ENCODE measurements at places on chromosomes 3 and 15. TPM values are rescaled to one million over a fixed set of nuclear protein-coding genes. Genes with fewer than 3 reads are reported as not detected.

GRCh38 chr3:17979252-17979651, 236.8 kb upstream of the TBC1D5 start:
- H3K27ac ChIP-seq = no peak overlapping the region
- no peaks in the 10 kb centered on the region for H3K27me3 ChIP-seq
- H3K4me3 ChIP-seq = no peak overlapping the region
- H3K36me3 ChIP-seq = no peaks in the 10 kb centered on the region
- H3K4me1 ChIP-seq = no peaks in the 10 kb centered on the region

DNA sequence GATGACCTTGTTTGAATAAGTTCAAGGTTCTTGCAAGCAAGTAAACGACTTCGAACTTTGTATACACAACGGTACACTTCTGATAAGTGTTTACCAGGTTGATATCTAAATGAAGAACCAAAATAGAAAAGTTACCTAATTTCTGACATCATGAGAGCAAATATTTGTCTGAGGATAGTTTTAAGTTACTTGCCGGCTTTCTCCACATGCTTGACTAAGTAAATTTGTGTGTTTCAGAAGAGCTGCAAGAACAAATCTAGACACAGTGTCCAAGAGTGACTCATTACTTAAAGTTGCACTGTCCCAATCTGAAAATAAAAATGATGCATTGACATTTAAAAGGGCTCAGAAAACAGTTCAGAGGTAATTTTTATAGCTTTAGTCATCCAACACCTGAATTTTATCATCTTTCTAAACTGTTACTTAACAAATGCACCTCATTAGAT, 115.1 kb downstream of the HERC1 start:
- no peak overlapping the region for H3K4me3 ChIP-seq
- no peak overlapping the region for H3K27ac ChIP-seq
- peaks cover 97% of the 10 kb centered on the region for H3K36me3 ChIP-seq
- DNase-seq = no peak

- no peaks in the 10 kb centered on the region for H3K27me3 ChIP-seq
- H3K4me1 ChIP-seq = peaks cover 33% of the 10 kb centered on the region
- no peak overlapping the region for H3K27ac ChIP-seq
- no peaks in the 10 kb centered on the region for H3K36me3 ChIP-seq
These were observed 197.6 kb downstream of the PDZRN3 start for GRCh38 chr3:73427048-73427706.

DNA sequence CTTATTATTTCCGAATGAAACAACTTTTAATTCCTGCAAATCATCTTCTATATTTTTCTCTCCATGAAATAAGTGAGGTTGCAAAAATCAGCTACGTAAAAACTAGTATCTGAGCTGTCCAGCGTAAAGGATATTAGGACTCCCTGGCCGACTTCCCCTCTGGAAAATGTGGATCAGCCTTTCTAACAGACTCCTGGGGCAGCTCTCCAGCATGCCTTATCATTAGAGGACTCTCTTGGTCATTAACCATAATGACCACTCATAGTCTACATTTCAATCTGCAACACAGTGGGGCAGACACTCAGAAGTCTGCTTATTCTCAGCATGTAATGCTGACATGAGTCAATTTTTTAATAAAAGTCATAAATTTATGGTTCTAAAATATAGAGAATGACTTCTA, 130.1 kb downstream of the MAGI1 start:
- H3K36me3 ChIP-seq = no peaks in the 10 kb centered on the region
- no peak overlapping the region for H3K4me3 ChIP-seq
- DNase-seq = no peak
- H3K27me3 ChIP-seq = no peaks in the 10 kb centered on the region

- peak overlapping the region; percentile 78 for H3K4me3 ChIP-seq
- DNase-seq = no peak
- H3K36me3 ChIP-seq = no peaks in the 10 kb centered on the region
- H3K27me3 ChIP-seq = no peaks in the 10 kb centered on the region
These were observed 891 bp upstream of the DMXL2 start for GRCh38 chr15:51623386-51623938.

- DNase-seq = no peak
- H3K4me3 ChIP-seq = no peak overlapping the region
- no peaks in the 10 kb centered on the region for H3K4me1 ChIP-seq
- H3K27ac ChIP-seq = no peak overlapping the region
- no peaks in the 10 kb centered on the region for H3K27me3 ChIP-seq
- H3K36me3 ChIP-seq = no peaks in the 10 kb centered on the region
These were observed 110.0 kb upstream of the MRPL3 start for GRCh38 chr3:131612745-131613144.

- no peaks in the 10 kb centered on the region for H3K36me3 ChIP-seq
- peak within 1 kb of the TSS; percentile 67 for H3K4me3 ChIP-seq
- H3K4me1 ChIP-seq = no peaks in the 10 kb centered on the region
- H3K27me3 ChIP-seq = no peaks in the 10 kb centered on the region
- peak; percentile 61 for DNase-seq
These were observed at the start of gene CACNA2D3 for GRCh38 chr3:54122324-54123002. TSS of gene CACNA2D3 (plus strand) at chr3:54122552.

GRCh38 chr3:32460031-32460749, 42.5 kb downstream of the CMTM6 start:
- no peaks in the 10 kb centered on the region for H3K36me3 ChIP-seq
- H3K27me3 ChIP-seq = no peaks in the 10 kb centered on the region
- H3K27ac ChIP-seq = no peak overlapping the region
- peaks cover 4% of the 10 kb centered on the region for H3K4me1 ChIP-seq
- DNase-seq = no peak
- no peak overlapping the region for H3K4me3 ChIP-seq

DNA sequence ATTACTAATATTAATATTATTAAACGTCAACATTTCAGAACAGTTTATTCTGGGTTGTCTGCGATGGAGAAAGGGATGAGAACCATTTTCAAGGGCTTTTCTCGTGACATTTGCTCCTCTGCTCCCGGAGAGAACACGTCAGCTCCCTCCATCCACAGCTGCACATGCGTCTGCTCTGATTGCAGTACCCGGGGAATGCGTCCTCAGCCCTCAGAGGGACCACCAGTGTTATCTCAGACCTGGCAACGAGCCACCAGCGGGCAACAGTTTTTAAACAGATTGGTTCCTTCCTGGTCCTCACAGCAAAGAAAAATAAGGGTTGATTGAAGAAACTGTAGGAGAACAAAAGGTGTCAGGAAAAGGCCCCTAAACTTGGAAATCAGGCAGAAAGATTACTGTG, 202.2 kb upstream of the ADAMTS9 start:
- H3K27me3 ChIP-seq = no peaks in the 10 kb centered on the region
- no peaks in the 10 kb centered on the region for H3K36me3 ChIP-seq
- no peak overlapping the region for H3K4me3 ChIP-seq
- H3K4me1 ChIP-seq = peaks cover 31% of the 10 kb centered on the region

DNA sequence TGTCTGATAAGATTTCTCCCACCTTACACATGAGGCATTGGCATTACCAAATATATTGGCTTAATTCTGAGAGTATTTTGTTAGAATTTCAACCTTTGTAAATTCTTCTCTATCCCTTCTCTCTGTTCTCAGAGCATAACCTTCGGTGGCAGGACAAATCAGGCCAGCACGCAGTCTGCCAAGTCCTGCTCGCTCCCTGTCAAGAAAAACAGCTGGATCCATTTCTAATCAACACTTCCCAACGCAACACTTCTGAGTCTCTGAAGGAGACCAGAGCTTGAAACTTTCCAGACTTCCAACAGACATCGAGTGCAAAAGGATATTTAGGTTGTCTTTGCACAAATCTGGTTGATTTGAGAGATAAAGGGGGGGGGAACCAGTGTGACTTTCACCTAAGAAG, 125.7 kb downstream of the SV2B start:
- no peak for DNase-seq
- peaks cover 3% of the 10 kb centered on the region for H3K4me1 ChIP-seq
- no peaks in the 10 kb centered on the region for H3K27me3 ChIP-seq
- no peak overlapping the region for H3K4me3 ChIP-seq
- no peaks in the 10 kb centered on the region for H3K36me3 ChIP-seq

GRCh38 chr3:188631291-188632010, 477.5 kb downstream of the LPP start:
- H3K27ac ChIP-seq = no peak overlapping the region
- no peaks in the 10 kb centered on the region for H3K36me3 ChIP-seq
- no peak overlapping the region for H3K4me3 ChIP-seq
- no peak for DNase-seq
- no peaks in the 10 kb centered on the region for H3K27me3 ChIP-seq

- no peaks in the 10 kb centered on the region for H3K27me3 ChIP-seq
- H3K4me3 ChIP-seq = no peak overlapping the region
- H3K27ac ChIP-seq = no peak overlapping the region
- peaks cover 26% of the 10 kb centered on the region for H3K4me1 ChIP-seq
- H3K36me3 ChIP-seq = no peaks in the 10 kb centered on the region
- DNase-seq = no peak
These were observed 142.4 kb upstream of the IL12A start for GRCh38 chr3:159846255-159846654.

The MEGF11 gene
- total RNA-seq = not detected

The CLRN1 gene
- not detected for total RNA-seq

The EAF2 gene
- total RNA-seq = 4.2 TPM

The TGM4 gene
- not detected for total RNA-seq

The CYP1A2 gene
- total RNA-seq = not detected

The KBTBD8 gene
- 2.4 TPM for total RNA-seq

The MNS1 gene
- total RNA-seq = 1.5 TPM

The SLC28A1 gene
- not detected for total RNA-seq
